ENCODE measurements at places on chromosomes 1 and 21.

GRCh38 chr1:39061951-39062350, 35.8 kb downstream of the NDUFS5 start:
- no peak for DNase-seq

DNA sequence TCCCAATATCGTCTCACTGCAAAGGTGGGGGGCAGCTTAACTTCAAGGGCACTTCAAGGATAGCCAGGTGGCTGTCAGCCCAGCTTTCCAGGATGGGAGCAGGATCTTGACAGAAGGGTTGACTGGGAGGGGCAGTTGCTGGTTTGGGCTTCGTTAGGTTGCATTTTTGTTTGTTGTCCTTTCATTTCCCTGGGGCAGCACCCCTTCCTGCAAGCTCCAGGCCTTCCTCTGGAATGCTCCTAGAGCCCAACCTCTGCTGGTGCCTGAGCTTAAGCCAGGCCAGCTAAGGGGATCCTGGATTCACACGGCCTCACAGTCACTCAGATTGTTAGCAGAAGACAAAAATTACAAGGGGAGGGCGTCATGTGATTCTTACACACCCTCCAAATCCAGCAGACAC, 4.1 kb upstream of the OLIG2 start:
- DNase-seq = no peak

DNA sequence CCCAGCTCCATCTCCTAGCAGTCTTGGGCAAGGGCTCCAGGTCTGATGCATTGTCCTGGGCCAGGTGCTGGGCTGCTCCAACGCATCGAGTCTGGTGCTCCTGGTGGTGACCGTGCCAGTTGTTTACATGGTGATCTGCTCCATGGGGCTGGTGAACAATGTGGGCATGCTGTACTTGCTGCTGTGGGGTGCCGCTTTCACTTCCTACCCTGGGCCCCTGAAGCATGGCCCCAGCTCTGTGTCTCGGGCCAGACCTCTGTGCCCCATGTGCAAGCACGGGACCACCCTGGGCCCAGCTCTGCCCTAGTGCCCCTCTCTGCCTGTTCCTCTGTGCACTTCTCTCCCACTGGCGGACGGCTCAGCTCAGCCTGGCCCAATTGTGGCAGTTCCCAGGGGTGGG, 119.4 kb downstream of the MAST2 start:
- DNase-seq = no peak

DNA sequence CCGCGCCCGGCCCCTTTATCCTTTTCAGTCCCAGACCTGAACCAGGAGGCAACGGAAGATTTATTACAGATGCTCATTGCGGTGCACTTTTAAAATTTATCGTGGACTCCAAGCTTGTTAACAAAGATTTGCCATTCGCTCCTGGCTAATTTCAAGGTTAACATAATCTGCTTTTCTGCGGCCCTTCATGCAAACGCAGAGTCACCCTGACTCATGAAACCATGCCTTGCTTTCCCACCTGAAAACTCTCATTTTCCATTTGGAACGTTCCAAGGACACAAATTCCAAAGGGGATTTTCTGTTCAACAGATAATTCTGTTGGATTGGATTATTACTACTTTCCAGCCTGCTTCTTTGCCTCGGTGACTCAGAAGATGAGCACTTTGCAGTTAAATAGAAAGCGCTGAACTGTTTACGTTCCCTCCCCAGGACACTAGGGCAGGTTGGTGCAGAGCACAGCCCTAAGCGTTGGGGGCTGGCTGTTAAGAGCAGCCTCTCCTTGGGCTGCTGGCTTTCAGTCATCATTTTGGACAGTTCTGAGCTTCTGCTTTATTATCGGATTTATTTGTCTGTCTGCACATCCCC, 51.1 kb downstream of the CD247 start:
- no peak for DNase-seq

GRCh38 chr1:153800516-153800915, 25.3 kb downstream of the SLC27A3 start:
- no peak for DNase-seq

Data from left forelimb (tissue), 1 donor.